ENCODE measurements at places on chromosomes 1 and 21.

DNA sequence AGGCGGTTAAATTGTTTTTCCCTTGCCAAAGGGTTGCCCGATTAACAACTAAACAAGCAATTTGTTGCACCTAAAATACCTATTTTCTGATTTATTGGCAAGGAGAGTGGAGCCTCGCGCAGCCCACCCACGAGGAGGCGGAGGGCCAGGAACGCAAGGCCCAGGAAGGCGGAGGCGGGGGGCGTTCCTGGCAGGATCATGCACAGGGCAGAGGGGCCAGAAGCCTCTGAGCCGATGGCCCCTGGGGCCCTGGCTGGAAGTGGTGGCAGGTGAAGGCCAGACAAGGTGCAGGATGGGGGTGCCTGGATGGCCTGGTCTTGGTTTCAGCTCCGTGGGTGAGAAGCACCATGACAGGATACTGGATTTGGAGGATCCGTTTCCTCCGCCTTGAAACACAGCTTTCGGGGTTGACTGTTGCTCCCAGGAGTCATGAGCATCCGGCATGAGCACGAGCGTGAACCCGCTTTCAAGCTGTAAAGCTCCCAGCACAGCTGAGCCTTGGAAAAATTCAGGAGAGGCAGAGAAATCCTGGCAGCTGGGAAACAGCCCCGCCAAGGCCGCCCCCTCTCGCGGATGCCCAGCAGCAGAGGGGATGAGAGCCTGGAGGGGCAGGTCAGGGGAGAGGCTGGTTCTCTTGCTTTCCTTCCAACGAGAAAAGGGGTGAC is 35.0 kb downstream of the AJAP1 start:
- DNase-seq: no peak
- no peaks in the 10 kb centered on the region for H3K4me1 ChIP-seq
- H3K36me3 ChIP-seq: no peaks in the 10 kb centered on the region
- no peak overlapping the region for H3K27ac ChIP-seq
- H3K4me3 ChIP-seq: no peak overlapping the region

DNA sequence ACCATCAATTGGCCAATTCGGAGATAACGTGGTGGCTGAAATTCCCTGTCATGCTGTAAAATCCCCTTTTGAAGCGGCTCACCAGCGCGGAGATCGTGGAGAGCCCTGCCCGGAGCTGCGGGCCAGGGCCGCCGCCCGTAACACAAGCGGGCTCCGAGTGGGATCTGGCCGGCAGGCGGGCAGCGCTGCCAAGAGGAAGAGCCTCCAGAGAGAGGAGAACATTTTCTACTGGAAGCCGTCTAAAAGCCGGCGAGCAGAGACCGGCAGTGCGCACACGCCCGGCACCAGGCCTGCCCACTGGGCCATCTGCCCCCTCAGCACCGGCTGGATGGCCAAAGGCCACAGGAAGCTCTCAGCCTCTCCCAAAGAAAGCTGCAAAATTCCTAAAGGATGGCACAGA is 15.5 kb downstream of the SSBP3 start:
- no peak overlapping the region for H3K4me3 ChIP-seq
- H3K27me3 ChIP-seq: no peaks in the 10 kb centered on the region
- DNase-seq: no peak
- H3K4me1 ChIP-seq: no peaks in the 10 kb centered on the region

- H3K4me1 ChIP-seq: peaks cover 42% of the 10 kb centered on the region
- no peak overlapping the region for H3K4me3 ChIP-seq
- peaks cover under 1% of the 10 kb centered on the region for H3K36me3 ChIP-seq
- DNase-seq: no peak
Measured at GRCh38 chr1:51263147-51263877, 27.2 kb downstream of the RNF11 start.

DNA sequence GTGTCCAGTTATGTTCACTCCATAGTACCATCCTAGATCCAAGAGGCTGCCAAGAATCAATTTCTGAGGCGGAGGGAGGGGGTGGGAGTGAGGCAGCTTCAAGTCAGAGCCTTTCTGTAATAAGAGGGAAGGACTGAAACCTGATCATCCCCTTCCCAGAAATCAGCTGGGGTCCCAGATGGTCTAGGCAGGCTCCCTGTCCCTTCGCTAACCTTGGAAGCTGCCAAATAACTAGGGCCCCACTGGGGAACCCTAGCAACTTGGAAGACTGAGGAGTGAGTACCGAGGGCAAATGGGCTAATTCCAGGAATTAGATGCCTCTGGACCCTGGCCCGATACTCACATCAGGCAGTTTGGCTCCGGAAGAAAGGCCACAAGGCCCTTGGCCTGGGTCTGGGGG is 113.3 kb downstream of the NAV1 start:
- peaks cover 12% of the 10 kb centered on the region for H3K4me1 ChIP-seq
- no peaks in the 10 kb centered on the region for H3K36me3 ChIP-seq
- no peak for DNase-seq
- peaks cover 28% of the 10 kb centered on the region for H3K27me3 ChIP-seq

DNA sequence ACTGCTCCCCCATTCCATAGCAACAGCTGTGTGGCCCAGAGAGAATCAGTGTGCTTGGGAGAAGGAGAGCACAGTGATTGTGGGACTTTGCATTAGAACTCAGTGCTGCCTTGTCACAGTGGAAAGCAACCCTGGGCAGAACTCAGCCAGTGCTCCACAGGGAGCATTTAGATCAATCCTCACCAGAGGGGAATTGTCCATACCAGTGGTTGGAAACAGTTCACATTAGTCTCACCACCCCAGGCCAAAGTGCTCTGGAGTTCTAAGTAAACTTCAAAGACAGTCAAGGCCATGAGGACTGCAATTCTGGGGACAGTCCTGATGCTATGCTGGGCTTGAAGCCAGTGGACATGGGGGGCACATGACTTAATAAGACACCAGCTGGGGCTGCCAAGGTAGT is 12.9 kb upstream of the SMAP2 start:
- H3K27ac ChIP-seq: no peak overlapping the region
- DNase-seq: no peak
- H3K27me3 ChIP-seq: no peaks in the 10 kb centered on the region
- no peak overlapping the region for H3K4me3 ChIP-seq
- peaks cover 4% of the 10 kb centered on the region for H3K36me3 ChIP-seq

GRCh38 chr1:110638058-110638457 is 31.9 kb upstream of the KCNA2 start:
- no peak for DNase-seq
- no peak overlapping the region for H3K27ac ChIP-seq
- H3K4me3 ChIP-seq: no peak overlapping the region
- H3K4me1 ChIP-seq: peaks cover 54% of the 10 kb centered on the region

GRCh38 chr1:229064320-229065168 is 206.4 kb upstream of the RAB4A start:
- no peaks in the 10 kb centered on the region for H3K36me3 ChIP-seq
- H3K4me1 ChIP-seq: no peaks in the 10 kb centered on the region
- DNase-seq: no peak
- peaks cover 14% of the 10 kb centered on the region for H3K27me3 ChIP-seq
- H3K27ac ChIP-seq: no peak overlapping the region
- no peak overlapping the region for H3K4me3 ChIP-seq

DNA sequence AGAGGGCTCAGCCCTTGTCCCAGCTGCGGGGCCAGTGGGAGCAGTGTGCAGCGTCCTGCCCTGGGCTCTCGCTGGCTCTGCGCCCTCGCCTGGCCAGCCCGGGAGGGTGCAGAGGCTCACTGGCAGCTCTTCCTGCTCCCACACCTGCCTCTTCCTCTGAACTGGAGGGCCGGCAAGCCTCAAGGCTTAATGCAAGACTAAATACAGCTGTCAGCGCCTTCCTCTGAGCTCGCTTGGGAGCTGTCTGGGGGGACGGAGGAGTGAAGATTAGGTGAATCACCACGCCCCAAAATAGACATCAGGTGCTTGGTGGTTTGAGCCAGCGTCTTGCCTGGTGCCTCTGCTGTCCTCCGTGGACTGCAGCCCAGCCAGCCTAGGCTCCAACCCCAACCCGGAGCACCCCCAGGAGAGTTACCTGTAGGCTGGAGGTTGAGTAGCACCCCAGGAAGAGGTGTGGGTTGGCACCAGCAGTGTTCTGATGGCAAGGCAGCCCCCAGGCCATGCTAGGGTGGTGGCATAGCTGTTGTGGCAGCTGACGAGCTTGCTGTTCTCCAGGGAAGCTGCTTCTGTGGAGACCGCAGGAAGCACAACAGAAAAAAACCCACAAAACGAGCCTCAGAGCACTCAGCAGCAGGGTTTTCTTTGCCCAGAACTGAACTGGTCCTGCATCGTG is 36.9 kb downstream of the UMODL1 start:
- peak overlapping the region; percentile 65 for H3K4me3 ChIP-seq
- DNase-seq: peak; percentile 55
- no peaks in the 10 kb centered on the region for H3K27me3 ChIP-seq
- H3K4me1 ChIP-seq: peaks cover 28% of the 10 kb centered on the region
- H3K36me3 ChIP-seq: no peaks in the 10 kb centered on the region

DNA sequence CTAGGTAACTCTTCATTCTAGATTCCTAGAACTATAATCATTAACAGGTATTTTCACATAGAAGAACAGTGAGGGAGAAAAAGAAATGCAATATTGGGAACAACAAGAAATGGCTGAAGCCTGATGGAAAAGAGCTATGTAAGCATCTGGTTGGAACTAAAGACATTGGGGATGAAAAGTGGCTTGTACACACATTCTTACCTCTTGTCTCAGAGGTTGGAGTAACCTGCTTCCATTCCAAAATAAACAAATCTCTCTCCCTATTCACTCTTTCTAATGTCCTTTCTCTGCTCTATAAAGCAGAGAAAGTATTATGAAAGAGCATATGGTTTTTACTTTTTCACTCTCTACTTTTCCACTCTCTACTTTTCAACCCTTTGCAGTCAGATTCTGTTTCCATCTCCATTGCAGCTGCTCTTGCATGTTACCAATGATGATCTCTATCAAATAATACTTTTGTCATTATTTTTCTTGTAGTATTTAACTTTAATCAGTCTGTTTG is 37.5 kb downstream of the CMPK1 start:
- no peaks in the 10 kb centered on the region for H3K4me1 ChIP-seq
- no peak for DNase-seq
- no peak overlapping the region for H3K4me3 ChIP-seq
- no peaks in the 10 kb centered on the region for H3K27me3 ChIP-seq

DNA sequence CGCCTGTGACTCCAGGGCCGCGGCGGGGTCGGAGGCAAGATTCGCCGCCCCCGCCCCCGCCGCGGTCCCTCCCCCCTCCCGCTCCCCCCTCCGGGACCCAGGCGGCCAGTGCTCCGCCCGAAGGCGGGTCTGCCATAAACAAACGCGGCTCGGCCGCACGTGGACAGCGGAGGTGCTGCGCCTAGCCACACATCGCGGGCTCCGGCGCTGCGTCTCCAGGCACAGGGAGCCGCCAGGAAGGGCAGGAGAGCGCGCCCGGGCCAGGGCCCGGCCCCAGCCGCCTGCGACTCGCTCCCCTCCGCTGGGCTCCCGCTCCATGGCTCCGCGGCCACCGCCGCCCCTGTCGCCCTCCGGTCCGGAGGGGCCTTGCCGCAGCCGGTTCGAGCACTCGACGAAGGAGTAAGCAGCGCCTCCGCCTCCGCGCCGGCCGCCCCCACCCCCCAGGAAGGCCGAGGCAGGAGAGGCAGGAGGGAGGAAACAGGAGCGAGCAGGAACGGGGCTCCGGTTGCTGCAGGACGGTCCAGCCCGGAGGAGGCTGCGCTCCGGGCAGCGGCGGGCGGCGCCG is at the start of gene SIM2:
TSS of gene SIM2 (plus strand) at position 135 of the 565 bp plus-strand sequence. CDS start 632 bp downstream, outside the sequence.
- no peaks in the 10 kb centered on the region for H3K36me3 ChIP-seq
- DNase-seq: no peak
- peaks cover 13% of the 10 kb centered on the region for H3K4me1 ChIP-seq
- no peak within 1 kb of the TSS for H3K27ac ChIP-seq
- H3K4me3 ChIP-seq: peak within 1 kb of the TSS; percentile 52

GRCh38 chr21:38472412-38473108 is 25.7 kb downstream of the ERG start:
- no peaks in the 10 kb centered on the region for H3K36me3 ChIP-seq
- H3K27me3 ChIP-seq: peaks cover 37% of the 10 kb centered on the region
- no peak overlapping the region for H3K27ac ChIP-seq

- H3K36me3 ChIP-seq: peaks cover 26% of the 10 kb centered on the region
- H3K4me1 ChIP-seq: no peaks in the 10 kb centered on the region
- no peak for DNase-seq
- no peak overlapping the region for H3K4me3 ChIP-seq
Measured at GRCh38 chr1:35857830-35858229, 25.2 kb upstream of the AGO1 start.

- no peaks in the 10 kb centered on the region for H3K4me1 ChIP-seq
- DNase-seq: no peak
- no peak overlapping the region for H3K4me3 ChIP-seq
- H3K27ac ChIP-seq: no peak overlapping the region
- no peaks in the 10 kb centered on the region for H3K27me3 ChIP-seq
- no peaks in the 10 kb centered on the region for H3K36me3 ChIP-seq
Measured at GRCh38 chr1:168833801-168834224, 104.8 kb upstream of the DPT start.

DNA sequence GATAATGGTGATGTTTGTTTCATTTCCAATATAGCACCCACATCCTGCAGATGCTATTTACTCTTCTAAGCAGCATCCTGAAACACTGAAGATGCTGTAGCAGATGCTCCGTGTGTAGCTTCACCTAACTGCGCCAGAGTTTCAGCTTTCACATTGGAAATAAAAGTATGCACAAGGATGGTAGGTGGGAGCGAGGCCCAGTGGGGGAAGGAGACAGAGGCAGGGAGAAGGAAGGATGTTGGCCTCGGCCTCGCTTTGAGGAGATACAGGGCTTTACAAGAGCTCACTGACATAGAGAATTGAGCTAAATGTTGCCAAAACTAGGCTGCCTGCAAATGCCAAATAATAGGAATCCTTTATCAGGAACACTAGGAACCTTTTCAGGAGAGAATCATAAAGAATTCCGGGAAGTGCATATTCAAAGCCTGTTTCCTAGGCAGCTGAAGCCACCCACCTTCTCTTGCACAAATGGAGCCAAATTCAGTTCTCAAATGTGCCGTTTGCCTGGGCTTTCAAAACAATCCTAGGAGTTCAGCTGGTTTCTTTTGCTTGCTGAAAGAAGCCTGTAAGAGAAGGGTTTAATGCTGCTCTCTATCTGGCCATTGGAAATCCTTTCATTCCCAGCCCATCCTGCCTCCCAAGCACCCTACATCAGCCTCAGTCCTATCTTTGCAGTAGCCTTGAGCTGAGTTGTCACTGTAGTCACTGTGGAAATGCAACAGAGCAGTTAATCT is 135.4 kb upstream of the ATP1B1 start:
- DNase-seq: no peak
- H3K4me1 ChIP-seq: no peaks in the 10 kb centered on the region
- H3K4me3 ChIP-seq: no peak overlapping the region
- H3K27ac ChIP-seq: no peak overlapping the region

DNA sequence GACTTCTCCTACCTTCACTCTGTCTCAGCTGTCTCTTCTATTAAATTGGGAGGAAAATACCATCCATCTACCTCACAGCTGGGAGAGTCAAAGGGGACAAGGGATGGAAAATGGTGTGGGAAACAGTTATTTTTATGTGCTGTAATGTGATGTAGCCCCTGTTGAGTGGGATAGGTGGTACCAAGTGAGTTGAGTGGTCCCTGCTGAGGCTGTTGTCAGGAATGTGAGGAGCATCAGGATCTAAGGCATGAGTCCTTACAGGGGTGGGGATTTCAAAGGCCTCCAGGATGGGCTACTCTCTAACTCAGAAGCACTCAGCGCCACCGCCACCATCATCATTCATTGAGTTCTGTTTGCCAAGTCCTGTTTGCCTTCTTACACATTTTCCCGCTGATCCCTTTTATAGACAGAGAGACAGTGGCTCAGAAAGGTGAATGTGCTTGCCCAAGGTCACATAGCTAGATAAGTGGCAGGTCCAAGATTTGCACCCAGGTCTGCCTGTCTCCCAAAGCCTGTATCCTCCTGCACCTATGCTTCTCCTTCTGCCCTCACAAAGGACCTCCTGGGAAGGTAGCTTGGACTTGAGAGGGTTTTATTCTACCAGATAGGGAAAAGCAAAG is 4.6 kb upstream of the ID3 start:
- H3K36me3 ChIP-seq: peaks cover 4% of the 10 kb centered on the region
- H3K27me3 ChIP-seq: no peaks in the 10 kb centered on the region
- no peak overlapping the region for H3K4me3 ChIP-seq
- H3K4me1 ChIP-seq: peaks cover 74% of the 10 kb centered on the region

- no peak for DNase-seq
- no peaks in the 10 kb centered on the region for H3K4me1 ChIP-seq
- no peak overlapping the region for H3K4me3 ChIP-seq
Measured at GRCh38 chr1:199272628-199273086, 633.8 kb downstream of the PTPRC start.
